HFFc6 (cell line): ENCODE measurements at places on chromosomes 4 and X.

- peaks cover 78% of the 10 kb centered on the region for H3K4me1 ChIP-seq
- H3K36me3 ChIP-seq: no peaks in the 10 kb centered on the region
- H3K27me3 ChIP-seq: no peaks in the 10 kb centered on the region; the same call in 1 of the 2 replicates
- peak overlapping the region; percentile 94 for H3K4me3 ChIP-seq
These were observed 3.2 kb downstream of the SCARB2 start for GRCh38 chr4:76210452-76210851.

DNA sequence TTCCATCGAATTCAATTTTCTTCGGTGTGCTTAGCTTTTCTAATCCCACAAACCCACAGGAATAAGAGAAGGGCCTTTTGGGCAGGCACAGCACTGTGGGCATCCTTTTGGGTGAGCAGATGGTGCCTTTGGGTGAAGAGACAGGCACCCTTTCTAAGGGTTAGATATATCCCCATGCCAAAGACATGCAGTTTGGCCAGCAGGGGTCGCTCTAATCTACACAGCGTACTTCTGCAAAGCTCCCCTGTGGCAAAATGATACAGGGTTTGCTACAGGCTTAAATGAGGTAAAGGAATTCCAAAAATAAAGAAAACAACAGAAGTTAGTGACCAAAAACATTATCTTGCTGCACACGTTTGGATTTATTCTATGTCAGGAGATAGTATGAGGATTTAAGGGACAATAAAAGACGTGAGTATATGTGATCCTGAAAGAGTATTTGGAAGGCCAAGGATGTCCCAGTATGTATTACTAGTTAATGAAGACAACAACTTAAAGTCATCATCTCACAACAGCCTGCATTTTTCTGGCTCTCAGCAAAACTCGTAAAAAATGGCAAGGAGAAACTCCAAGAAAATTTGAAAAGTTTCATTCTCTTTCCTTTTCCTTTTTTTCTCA is 49.5 kb downstream of the PHEX start:
- H3K27me3 ChIP-seq: peaks cover 2% of the 10 kb centered on the region; the same call in 1 of the 2 replicates
- no peak overlapping the region for H3K27ac ChIP-seq
- H3K4me3 ChIP-seq: no peak overlapping the region
- peak; percentile 29 for DNase-seq
- H3K4me1 ChIP-seq: peaks cover 6% of the 10 kb centered on the region

DNA sequence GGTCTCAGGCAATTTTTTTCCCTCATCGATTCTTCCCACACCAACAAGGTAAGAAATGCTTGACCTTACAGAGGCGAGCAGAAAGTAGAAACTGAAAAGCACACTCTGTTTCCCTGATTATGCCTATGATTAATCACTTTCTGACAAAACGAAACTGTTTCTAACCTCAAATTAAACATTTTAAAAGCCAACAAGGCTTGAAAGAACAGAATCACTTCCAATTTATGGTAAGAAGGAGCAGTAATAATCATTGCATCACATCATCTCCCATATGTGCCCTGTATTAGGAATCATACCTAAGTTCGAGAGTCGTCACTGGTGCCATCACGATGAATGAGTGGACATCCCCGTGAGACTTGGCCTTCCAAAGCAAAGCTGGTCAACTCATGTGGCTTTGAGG is 12.5 kb upstream of the CXCL13 start:
- no peak overlapping the region for H3K4me3 ChIP-seq
- H3K36me3 ChIP-seq: no peaks in the 10 kb centered on the region
- no peak overlapping the region for H3K27ac ChIP-seq
- DNase-seq: no peak

DNA sequence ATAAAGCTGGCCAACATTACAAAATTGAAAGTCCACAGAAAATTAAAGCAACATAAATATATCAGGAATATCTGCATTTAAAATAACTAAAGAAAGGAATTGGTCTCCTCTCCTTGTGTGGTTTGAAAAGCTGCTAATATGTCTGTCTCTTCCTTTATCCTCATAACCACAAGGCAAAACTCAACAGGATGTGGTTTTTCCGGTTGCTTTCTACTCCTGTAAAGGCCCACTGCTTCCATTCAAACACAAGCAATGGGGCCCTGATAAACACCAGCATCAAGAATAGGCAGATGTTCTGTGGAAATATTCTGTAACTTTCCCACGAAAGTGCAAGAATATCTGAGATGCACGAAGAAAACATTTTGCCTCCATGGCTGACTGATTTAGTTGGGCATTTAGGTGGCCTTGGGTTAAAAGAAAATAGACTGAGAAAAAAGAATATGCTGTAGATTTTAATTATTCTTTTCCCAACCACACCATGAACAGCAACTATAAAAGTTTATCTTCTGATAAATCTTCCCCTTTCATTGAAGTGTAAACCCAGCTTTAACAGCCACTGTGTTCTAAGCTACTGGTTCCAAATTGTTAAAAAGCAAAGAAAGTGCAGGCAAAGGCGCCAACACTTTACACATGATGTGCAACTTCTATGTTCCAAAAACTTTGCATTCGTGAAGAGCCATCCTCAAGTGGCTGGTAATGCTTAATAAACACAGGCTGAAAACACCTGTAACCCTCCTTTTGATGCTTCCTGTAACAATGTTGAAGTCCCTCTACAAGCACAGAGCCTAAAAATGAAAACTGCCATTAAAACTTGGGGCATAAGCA is 50.5 kb upstream of the NDST3 start:
- no peaks in the 10 kb centered on the region for H3K36me3 ChIP-seq
- no peak overlapping the region for H3K4me3 ChIP-seq
- H3K27ac ChIP-seq: no peak overlapping the region

DNA sequence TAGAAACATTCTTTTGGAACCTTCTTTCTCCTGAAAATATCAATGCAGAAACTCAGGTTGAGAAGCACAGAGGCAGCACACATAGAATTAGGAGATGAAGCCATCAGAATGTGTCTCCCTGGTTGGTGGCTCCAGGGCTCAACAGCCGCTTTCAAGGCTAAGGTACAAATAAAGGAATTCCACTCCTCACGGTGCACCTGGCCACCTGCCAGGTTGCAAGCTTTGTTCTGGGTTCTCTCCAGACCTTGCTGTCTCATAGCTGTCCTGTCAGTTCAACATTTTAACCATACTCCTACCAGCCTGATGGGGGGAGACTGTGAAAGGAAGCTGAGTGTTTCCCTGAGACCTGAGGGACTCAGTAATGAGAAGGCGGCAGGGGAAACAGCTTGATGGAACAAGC is 96.3 kb upstream of the HPF1 start:
- no peak overlapping the region for H3K4me3 ChIP-seq
- no peaks in the 10 kb centered on the region for H3K36me3 ChIP-seq
- no peak overlapping the region for H3K27ac ChIP-seq
- H3K27me3 ChIP-seq: peaks cover 34% of the 10 kb centered on the region

DNA sequence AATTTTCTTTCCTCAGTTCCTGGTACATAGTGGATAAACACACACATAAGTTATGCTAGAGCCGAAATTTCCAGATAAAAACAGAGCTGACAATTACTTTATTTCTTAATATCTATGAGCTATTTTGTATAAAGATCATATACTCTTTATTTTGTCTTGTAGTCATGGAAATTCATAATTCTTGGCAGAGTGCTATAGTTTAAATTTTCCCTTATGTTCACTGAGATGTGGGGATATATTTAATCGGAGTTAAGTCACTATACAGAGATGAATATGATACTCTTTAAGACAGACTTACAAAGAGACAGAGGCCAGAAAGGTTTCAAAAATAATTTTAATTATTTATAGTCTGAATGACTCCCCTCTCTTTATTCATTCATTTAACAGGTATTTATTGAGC is 89.7 kb downstream of the PPEF1 start:
- DNase-seq: no peak
- H3K4me3 ChIP-seq: no peak overlapping the region
- H3K4me1 ChIP-seq: no peaks in the 10 kb centered on the region
- no peak overlapping the region for H3K27ac ChIP-seq
- H3K36me3 ChIP-seq: no peaks in the 10 kb centered on the region
- H3K27me3 ChIP-seq: peaks cover 3% of the 10 kb centered on the region

DNA sequence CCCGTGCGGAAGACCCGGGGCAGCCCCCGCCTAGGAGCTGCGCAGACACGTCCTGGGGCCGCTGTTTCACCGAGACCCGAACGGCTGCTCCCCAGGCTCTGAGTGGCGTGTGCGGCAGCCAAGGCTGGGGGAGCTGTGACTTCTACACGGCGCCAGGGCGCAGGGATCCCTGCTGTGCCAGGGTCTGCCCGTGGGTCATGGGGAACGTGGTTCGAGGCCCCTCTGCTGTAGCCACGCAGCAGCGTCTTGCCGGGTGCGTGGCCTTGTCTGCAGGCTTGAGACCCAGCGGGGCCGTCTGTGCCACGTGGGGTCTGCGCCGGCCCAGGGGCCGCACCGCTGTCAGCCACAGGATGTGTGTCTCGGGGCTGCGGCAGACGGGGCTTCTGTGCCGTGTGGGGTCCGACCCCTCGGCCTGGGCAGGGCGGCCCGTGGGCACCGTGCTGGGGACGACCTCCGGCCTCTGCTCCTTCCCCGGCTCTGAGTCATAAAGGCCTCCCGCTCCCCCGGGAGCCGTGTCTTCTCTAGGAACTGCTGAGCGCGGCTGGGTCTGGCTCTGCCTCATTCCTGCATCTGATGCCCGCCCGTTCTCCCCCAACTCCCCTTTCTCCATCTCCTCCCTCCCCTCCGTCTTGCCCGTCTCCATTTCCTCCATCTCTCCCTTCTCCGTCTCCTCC is 12.7 kb upstream of the GTPBP6 start:
- peaks cover 2% of the 10 kb centered on the region; the same call in 1 of the 2 replicates for H3K27me3 ChIP-seq
- H3K36me3 ChIP-seq: peaks cover 15% of the 10 kb centered on the region
- no peak overlapping the region for H3K27ac ChIP-seq

DNA sequence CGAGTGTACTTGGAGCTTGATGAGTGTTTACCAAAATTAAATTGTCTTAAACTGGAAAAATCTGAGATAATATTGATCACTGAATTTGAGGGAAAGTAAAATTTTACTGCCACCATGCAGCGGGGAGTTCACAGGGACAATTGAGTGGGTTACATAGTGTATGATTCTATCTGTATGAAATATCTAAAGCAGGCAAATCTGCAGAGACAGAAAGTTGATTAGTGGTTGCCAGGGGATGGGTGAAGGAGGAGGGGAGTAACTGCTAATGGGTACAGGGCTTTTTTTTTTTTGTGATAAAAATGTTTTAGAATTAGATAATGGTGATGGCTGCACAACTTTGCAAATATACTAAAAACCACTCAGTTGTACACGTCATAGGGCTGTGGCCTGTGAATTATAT is 35.4 kb upstream of the PDLIM3 start:
- no peaks in the 10 kb centered on the region for H3K36me3 ChIP-seq
- no peaks in the 10 kb centered on the region for H3K27me3 ChIP-seq
- peaks cover 32% of the 10 kb centered on the region for H3K4me1 ChIP-seq
- DNase-seq: no peak
- H3K27ac ChIP-seq: no peak overlapping the region
